ENCODE measurements at places on chromosomes 11 and 22.

DNA sequence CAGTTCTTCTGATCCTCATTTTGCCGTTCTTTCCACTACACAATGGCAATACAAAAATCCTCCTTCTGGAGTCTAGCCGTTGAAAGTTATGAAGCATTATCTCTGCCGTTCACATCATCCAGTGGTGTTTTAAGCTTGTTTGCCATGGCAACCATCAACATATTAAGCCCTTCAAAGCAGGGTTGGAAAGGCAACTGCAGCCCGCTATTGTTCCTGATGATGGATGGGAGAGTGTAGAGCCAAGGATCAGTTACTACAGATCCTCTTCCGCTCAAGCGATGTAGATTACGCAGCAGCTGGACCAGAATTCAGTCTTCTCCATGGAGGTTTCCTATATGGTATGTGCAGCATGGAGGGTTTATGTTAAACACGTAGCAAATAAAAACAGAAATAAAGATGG is 352.7 kb downstream of the NTM start:
- DNase-seq = no peak

DNA sequence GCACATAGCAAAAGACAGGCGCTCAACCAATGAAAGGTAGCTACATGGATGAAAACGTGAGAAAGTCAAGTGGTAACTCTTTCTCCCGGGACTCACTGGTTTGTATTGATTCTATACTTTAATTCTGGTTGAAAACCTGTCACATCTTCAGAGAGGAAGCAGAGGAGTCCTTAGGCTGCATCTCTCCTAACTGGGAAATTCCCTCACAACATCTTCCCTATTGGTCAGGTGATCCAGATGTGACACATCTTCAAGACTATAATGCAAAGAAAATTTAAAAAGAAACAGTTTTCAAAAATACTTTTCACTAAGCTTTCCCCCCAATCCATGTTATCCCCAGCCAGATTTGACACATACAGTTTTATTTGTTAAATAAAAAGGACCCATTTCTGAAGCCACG is 62.7 kb upstream of the RCN1 start:
- DNase-seq = no peak

DNA sequence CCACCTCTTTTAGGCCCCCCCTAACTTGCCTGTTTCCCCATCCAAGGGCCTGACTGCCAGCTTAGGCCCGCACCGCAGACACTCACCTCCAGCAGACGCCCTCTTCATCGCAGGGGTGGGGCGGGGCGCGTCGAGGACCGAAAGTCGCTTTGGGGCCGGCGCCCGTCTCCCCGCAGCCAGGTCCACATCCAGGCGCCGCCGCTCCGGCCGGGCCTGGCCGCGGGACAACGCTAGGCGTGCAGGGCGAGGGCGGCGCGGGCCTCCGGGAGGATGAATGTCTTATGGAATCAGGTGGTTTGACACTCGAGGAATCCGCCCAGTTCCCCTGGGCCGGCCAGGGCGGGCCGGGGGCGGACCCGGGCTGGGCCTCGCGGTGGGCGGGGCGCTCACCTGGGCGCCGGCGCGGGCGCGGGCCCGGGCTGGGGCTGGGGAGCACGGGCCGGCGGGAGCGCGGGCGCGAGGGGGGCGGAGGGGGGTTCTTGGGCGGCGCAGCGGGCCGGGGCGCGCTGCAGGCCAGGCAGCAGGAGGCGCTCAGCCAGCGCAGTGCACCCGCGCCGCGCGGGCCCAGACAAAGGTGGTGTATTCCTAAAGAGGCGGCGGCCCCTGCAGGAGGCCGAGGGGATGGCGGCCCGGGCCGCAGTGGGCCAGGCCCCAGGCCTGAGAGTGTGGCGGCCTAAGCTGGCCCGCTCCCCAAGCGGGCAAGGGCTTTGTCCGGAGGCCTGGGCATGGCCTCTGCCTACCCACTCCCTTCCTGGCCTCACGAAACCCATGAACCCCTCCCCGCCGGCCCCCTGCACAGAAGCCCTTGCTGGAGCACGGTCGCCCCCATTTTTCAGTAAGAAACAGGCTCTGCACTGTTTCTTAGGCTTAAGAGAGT is 177.6 kb downstream of the IGLL1 start:
- no peak for DNase-seq

DNA sequence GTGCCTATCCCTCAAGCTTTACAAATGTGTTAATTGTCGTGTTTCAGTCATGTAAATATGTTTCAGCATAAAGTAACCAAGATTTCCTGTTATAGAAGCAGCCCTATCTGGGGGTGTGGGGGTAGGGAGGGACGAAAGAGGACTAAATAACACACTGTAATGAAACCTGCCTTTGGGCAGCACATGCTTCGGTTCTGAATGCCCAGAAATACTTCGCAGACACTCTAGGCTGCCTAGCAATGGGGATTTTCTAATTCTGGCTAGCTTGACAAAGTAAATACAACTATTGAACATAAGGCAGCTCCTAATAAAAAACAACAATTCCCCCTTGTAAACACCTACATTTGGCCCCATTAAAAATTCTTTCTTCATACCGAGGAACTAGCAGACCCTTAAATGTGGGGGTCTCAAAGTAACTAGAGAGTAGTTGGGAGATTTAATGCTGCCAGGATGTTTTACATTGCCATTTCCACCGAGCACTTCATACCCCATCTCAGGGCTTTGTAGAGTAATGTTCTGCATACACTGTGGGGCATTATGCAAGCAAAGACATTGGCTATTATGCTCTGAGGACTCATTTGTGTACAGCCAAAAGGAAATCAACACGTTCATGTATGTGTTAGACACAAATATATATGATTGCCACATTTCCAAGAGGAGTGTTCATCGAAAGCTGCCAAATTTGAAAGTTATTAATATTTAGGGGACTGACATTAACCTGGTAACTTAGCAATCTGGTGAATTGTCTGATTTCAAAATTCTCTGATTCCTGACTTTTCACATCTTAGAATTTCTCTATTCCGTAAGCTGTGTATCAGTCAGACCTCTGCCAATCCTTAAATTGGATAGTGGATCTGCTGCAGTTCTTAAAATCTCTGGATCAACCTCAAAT is 42.1 kb downstream of the PAX6 start:
- no peak for DNase-seq
